ENCODE measurements at places on chromosomes 12 and 14. TPM values are rescaled to one million over a fixed set of nuclear protein-coding genes. Genes with fewer than 3 reads are reported as not detected.

GRCh38 chr14:58733451-58734208, 95.9 kb downstream of the DACT1 start:
- peaks cover 23% of the 10 kb centered on the region for H3K4me1 ChIP-seq
- no peak overlapping the region for H3K4me3 ChIP-seq
- no peaks in the 10 kb centered on the region for H3K27me3 ChIP-seq
- H3K27ac ChIP-seq: no peak overlapping the region

DNA sequence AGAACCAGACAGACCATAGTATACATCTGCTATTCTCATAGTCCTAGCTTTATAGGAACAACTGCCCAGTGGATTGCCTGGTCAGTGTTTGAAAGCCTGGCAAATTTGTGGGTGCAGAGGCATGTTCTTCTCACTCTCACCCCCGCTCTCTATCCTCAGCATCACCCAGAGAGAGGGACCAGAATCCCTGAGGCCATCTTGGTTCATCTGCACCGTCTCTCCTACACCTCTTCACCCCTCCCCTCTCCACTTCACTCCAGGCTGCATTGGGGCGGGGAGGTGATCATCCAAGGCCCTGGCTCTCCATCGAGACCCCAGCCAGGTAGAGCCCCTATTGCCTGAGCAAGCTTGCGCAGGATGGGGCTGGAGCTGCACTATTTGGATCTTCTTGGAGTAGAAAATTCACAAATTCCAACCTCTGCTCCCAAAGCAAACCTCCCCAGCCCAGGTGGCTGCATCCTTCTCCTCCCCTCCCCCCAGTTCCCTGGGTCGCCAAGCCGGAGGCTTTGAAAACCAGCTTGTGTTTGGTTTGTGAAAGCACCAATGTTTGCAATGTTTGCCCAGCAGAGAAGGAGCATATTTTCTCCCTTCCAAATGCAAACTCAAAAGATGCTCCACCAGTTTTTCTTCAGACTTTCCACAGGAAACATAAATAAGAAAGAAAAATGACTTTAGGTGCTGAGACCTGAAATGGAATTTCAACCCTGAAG, 18.6 kb upstream of the COL2A1 start:
- H3K27ac ChIP-seq: no peak overlapping the region
- no peak overlapping the region for H3K4me3 ChIP-seq
- peaks cover 8% of the 10 kb centered on the region for H3K4me1 ChIP-seq
- no peak for DNase-seq

DNA sequence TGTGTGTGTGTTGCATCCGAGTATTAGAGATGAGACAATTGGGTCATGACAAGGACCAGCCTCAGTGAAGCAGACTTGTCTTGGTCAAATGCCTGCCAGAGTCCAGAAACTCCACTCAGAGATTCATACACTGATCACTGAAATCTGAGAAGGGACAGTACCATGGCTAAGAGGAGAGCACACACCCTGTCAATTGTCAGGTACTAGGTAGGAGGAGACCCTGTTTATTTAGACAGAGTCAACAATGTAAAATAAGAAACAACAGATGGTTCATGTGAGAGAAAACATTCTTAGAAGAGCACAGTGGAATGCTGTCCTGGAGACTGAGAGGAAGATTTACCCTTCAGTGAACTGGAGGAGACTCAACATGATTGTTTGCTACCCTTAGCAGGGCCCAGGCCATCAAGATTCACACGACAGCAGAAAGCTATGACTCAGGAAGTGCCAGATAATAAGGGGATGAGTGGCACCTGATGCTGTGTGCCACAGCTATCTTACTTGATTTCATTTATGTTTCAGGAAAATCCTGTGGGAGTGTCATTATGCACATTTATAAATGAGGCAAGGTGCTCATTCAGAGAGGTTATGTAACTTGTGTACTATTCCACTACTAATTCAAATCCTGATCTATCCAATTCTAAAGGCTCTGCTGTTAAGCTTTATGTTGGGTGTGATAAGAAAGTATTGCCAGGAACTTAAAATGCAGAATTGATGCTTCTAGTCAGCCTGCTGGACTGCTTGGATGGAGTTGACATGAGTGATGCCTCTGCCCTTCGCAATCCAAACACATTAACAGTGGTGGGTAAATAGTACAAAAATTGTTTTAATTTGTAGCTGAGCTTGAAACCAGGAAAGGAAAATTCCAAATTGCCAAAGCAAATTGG, 136.6 kb upstream of the NEDD1 start:
- H3K27ac ChIP-seq: no peak overlapping the region
- no peaks in the 10 kb centered on the region for H3K4me1 ChIP-seq
- H3K27me3 ChIP-seq: no peaks in the 10 kb centered on the region

GRCh38 chr14:97713023-97713422, 915.8 kb downstream of the VRK1 start:
- no peaks in the 10 kb centered on the region for H3K36me3 ChIP-seq
- no peaks in the 10 kb centered on the region for H3K4me1 ChIP-seq
- H3K27ac ChIP-seq: no peak overlapping the region
- DNase-seq: no peak
- no peaks in the 10 kb centered on the region for H3K27me3 ChIP-seq

DNA sequence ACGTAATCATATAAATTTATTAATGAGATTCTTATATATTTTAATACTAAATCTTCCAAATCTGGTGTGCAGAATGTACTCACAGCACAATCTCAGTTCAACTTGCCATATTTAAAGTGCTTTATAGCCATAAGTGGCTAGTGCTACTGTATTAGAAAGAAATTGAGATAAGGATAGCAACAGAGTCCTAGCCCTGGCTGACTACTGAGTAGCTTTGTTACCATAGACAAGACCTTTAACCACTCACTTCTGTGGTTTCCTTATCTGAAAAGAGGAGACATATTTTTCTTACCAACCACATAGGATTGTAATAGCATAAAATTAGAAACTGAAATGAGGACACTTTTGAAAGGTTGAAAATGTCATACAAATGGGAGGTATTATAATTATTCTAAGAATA, 2.0 kb upstream of the CHURC1 start:
- no peak for DNase-seq
- H3K27me3 ChIP-seq: no peaks in the 10 kb centered on the region
- no peaks in the 10 kb centered on the region for H3K36me3 ChIP-seq
- H3K4me3 ChIP-seq: no peak overlapping the region

DNA sequence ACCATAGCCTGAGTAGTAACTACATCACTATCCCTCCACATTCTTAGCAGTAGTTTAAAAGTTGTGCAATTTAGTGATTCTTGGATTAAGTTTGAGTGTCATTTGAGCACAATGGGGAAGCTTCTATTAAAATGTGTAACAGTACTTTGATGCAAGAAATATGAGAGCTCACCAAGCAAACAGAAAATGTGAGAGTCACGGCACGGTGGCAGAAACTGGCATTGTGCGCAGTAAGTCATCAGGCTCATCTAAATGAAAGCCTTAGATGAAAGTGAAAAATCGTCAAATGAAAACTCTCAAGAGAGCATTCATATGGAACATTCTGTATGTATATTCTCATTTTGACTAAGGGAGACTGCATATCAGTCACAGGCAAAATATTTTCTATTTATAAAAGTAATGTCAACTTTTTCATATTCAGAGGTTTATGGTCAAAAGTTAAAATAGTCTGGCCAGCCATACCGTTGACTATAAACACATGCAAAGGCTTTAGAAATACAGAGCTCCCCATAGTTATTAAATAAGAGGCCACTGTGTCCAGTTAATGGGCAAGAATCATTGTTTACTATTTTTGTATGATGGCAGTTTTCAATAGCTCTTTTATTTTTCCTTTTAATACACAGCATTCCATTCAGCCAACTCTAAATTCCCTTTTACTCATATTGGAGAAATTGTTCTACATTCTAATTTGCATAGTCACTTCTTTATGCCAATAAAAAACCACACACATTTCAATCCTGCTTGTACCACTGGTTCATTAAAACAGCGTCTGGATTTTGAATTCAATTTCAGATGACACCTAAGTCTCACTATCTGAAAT, 167.9 kb downstream of the PRKD1 start:
- no peaks in the 10 kb centered on the region for H3K4me1 ChIP-seq
- 0 out of 2 replicates have a peak, but pooled peaks cover 5% of the 10 kb centered on the region for H3K27me3 ChIP-seq
- H3K27ac ChIP-seq: no peak overlapping the region
- DNase-seq: no peak
- no peaks in the 10 kb centered on the region for H3K36me3 ChIP-seq
- no peak overlapping the region for H3K4me3 ChIP-seq

- no peak overlapping the region for H3K4me3 ChIP-seq
- no peak for DNase-seq
- no peak overlapping the region for H3K27ac ChIP-seq
- H3K27me3 ChIP-seq: no peaks in the 10 kb centered on the region
- no peaks in the 10 kb centered on the region for H3K4me1 ChIP-seq
These were observed 100.9 kb downstream of the EPS8 start for GRCh38 chr12:15688202-15688736.

DNA sequence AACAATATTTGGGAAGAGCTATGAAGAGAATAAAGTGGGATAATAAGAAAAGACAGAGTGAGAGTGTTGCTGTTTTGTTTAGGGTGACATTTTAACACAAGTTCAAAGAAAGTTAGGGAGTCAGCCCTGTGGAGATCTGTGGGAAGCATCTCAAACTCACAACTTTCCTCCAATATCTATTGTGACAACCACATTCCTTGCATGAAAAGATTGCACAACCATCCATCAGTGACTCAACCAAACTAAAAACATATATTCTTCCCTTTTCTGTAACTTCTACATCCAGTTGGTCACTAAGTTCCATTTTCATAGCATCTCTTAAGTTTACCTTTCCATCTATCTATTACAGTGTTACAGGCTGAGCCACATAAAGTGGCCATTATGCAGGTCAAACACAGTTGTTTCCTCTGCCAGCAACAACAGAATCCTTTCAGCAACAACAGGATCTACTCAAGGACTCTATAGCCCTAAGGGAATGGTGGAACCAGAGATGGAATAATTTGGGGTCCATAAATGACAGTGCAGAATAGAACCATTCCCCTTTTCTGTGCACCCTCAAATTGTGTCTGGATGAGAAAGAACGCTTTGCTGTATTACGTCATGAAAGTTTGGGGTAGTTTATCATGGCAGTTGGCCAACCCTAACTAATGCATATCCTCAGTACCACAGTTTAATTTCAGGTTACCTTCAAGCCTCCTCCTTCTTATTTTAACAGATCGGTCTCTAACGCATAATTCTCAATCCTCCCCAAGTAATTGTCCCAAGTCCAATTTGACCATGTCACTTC, 118.8 kb downstream of the ST8SIA1 start:
- no peak overlapping the region for H3K27ac ChIP-seq
- no peaks in the 10 kb centered on the region for H3K27me3 ChIP-seq
- DNase-seq: no peak
- no peaks in the 10 kb centered on the region for H3K4me1 ChIP-seq
- no peak overlapping the region for H3K4me3 ChIP-seq
- no peaks in the 10 kb centered on the region for H3K36me3 ChIP-seq

- no peaks in the 10 kb centered on the region for H3K4me1 ChIP-seq
- no peaks in the 10 kb centered on the region for H3K27me3 ChIP-seq
- peak overlapping the region; percentile 32 for H3K27ac ChIP-seq
- peak; percentile 4 for DNase-seq
- no peaks in the 10 kb centered on the region for H3K36me3 ChIP-seq
- H3K4me3 ChIP-seq: no peak overlapping the region
These were observed 813.1 kb upstream of the NOVA1 start for GRCh38 chr14:27410981-27411380.

- DNase-seq: no peak
- H3K4me3 ChIP-seq: peak overlapping the region; percentile 100
- H3K36me3 ChIP-seq: peaks cover 15% of the 10 kb centered on the region
- peak overlapping the region; percentile 95 for H3K27ac ChIP-seq
- H3K27me3 ChIP-seq: no peaks in the 10 kb centered on the region
These were observed 608 bp downstream of the PTGES3 start for GRCh38 chr12:56687223-56688128.

- no peaks in the 10 kb centered on the region for H3K27me3 ChIP-seq
- no peak overlapping the region for H3K27ac ChIP-seq
- H3K36me3 ChIP-seq: no peaks in the 10 kb centered on the region
- H3K4me1 ChIP-seq: no peaks in the 10 kb centered on the region
- no peak for DNase-seq
- H3K4me3 ChIP-seq: no peak overlapping the region
These were observed 25.8 kb upstream of the C12orf76 start for GRCh38 chr12:110074089-110074488.

- no peak overlapping the region for H3K4me3 ChIP-seq
- H3K27me3 ChIP-seq: no peaks in the 10 kb centered on the region
- H3K4me1 ChIP-seq: peaks cover 15% of the 10 kb centered on the region
These were observed 440.5 kb downstream of the RAD51B start for GRCh38 chr14:68260121-68260520.

The SYNJ2BP gene
- 12.4 TPM for polyA plus RNA-seq

The AMDHD1 gene
- 0.07 TPM for polyA plus RNA-seq

The ACSS3 gene
- 0.02 TPM for polyA plus RNA-seq

The A2M gene
- 0.02 TPM for polyA plus RNA-seq

The MUCL1 gene
- not detected for polyA plus RNA-seq
